ENCODE measurements at places on chromosomes 6 and 20.

- DNase-seq, result no peak
Measured at GRCh38 chr6:75611702-75612375, 10.2 kb downstream of the SENP6 start.

- no peak for DNase-seq
Measured at GRCh38 chr6:143213859-143214376, 153.2 kb downstream of the AIG1 start.

DNA sequence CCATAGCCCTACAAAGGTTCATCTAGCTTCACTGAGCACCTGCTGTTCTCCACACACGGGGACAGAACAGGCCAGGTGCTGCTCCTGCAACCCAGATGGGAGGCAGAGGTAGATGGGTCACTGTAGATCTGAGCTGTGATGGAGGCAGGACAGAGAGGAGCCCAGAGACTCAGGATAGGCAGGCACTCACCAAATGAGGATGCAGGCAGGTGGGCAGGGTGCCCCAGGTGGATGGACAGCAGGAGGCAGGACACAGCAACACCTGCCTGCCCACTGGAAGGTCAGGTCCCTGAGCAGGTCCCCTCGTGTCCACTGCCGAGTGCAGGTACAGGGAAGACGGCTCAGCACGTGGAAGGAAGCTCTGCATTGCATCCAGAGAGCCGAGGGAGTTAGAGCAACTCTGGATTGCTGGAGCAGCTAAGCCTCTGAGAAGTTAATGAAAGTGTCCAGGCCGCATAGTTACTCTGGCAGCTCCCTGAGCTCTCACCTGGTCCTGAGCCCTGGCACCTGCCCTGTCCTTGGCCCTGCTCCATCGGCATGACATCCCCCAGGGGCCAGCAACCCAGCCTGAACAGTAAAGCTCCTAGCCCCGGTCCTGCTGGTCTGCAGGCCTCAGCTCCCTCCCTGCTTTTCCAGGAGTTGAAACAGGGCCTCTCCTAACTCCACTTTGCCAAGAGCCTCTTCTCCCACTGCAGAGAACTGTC lies 4.9 kb upstream of the YTHDF1 start:
- DNase-seq, result no peak

DNA sequence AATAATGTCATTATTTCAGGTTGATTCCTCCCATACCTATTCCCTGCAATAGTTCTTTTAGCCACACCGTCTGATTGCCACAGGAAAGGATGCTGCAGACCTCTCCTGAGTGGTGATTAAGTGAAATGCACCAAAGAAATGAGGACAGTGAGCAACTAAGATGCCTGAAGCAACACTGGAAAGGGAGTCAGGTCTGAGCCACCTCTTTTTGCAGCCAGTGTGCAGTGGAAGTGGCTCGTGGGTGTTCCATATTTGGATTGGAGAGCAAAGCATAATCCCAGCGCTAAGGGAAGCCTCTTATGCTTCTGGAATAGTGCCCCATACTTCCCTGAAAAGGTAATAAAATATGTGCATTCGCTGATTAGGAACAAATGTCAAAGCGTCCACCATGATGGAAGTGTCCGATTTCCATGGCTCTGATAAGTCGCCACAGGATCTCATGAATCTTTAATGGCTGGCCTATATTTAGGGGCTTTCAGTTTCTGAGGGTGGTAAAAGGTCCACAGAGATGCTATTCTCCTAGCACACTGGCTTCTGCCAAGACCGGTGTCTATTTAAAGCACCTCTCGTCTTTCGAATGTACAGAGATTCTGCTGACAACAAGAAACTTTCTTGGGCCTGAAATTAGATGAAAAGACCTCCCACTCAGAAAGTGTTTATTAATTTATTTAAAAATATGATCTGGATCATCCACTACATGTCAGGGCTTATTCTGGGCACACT lies 253.9 kb downstream of the SLC24A3 start:
- DNase-seq, result no peak

- DNase-seq, result peak; percentile 77
Measured at GRCh38 chr20:31849306-31849930, 4.0 kb upstream of the FOXS1 start.

DNA sequence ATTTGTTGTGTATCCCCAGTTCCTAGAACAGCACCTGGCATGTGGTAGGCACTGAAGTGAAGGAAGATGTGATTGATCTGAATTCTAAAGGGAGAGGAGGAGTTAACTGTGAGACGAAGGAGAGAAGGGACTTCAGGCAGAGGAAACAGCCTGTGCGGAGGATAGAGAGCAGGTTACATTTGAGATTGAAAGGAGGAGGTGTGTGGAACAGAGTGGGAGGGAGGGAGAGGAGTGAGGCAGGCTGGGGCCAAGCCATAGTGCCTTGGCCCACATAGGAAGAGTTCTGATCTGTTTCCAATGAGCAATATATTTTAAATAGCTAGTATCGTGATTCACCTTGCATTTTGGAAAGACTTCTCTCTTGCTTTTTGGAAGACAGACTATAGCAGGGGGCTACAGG lies 13.9 kb upstream of the MROH8 start:
- no peak for DNase-seq

DNA sequence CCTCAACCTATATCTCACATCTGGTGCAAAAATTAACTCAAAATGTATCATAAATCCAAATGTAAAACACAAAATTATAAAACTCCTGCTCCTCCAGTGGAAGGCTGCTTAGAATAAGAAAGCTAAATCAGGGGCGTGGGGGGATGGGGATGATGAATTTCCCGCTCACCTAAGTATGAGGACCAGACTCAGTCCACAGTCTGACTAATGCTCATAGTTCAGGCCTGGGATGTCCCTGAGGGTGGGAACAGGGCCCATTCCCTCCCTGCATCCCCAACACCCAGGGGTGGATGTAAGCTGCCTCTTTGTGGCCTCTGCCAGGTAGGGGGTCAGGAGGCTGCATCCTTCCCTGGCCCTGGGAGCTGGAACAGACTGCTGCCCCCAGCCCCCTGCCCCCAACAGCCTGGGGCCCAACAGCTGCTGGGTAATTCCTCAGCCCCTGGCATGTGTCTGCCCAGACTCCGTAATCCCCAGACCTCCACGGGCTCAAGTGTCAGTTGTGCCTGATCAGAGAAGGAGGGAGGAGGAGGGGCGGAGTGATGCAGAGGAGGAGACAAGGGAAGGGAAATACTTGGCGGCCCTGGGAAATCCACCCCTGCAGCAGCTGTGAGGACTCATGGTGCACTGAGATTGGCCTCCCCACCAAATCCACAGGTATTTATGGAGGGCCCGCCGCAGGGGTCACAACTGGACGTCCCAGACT lies 224.5 kb downstream of the PREX1 start:
- DNase-seq, result no peak

DNA sequence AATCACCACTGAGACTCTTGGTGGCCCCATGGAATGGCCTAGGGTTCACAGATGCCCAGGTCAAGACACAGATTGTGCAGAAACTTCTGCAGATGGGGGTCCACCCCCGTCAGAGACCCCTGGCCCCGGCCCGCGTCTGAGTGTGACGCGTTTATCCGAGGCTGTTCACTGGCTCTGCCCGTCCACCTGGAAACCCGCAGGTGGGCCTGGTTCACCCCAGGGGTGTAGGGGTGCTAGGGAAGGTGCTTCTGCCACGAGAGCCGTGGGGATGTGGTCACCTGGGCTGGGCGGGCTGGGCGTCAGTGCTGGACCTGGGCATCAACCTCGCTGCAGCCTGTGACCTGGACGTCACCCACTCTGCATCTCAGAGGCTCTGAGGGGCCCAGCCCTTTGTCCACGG lies 39.5 kb upstream of the GATA5 start:
- no peak for DNase-seq

- DNase-seq, result no peak
Measured at GRCh38 chr6:166588691-166589336, 2.3 kb upstream of the RAMACL start.

DNA sequence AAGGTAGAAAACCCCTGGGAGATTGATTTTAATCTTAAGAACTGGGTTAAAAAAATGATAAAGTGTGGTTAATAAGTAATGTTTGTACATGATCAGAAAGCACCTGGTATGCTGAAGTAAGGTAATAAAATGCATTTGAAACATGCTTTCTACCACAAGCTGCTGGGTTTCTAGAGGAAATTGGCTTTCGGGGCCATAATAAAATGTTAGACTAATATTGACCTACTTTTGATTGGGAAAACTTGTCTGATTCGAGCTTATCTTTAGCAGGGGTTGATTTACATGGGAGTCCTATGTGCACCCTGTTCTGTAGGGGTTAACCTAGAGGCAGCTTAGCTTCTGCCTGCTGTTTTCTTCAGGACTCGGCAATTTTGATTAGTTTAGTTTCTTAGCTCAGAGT lies 50.5 kb downstream of the CRYBG1 start:
- no peak for DNase-seq

GRCh38 chr20:50438986-50439407 lies 71.2 kb upstream of the PTPN1 start:
- DNase-seq, result no peak

DNA sequence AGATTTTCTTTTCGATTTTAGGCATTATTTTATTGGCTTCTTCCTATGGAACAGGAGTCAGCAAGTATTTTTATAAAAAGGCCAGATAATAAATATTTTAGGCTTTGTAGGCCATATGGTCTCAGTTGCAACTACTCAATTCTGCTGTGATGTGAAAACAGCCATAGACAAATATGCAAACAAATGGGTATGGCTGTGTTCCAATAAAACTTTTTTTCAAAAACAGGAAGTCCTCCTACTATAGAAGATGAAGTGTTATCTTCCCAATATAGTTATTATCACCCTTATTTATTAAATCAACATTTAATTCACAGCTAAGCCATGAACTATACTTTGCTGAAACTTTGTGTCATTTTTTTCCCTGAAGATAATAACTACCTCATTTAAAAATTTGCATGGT lies 57.2 kb downstream of the CHD6 start:
- DNase-seq, result no peak

GRCh38 chr6:115765966-115766365 lies 294.7 kb downstream of the FRK start:
- DNase-seq, result no peak

GRCh38 chr20:11671015-11671511 lies 246.6 kb upstream of the BTBD3 start:
- no peak for DNase-seq

- no peak for DNase-seq
Measured at GRCh38 chr20:62339647-62340062, 27.5 kb downstream of the LAMA5 start.

DNA sequence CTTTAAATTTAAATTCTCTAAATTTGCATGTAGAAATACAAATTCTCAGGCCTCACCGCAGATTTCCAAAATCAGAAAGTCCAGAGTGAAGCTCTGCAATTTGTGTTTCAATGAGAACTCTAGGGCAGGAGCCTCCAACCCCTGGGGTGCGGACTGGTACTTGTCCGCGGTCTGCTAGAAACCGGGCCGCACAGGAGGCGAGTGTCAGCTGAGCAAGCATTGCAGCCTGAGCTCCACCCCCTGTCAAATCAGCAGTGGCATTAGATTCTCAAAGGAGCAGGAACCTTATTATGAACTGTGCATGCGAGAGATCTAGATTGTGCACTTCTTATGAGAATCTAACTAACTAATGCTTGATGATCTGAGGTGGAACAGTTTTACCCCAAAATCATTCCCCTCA lies 203.0 kb upstream of the PCSK2 start:
- DNase-seq, result no peak

DNA sequence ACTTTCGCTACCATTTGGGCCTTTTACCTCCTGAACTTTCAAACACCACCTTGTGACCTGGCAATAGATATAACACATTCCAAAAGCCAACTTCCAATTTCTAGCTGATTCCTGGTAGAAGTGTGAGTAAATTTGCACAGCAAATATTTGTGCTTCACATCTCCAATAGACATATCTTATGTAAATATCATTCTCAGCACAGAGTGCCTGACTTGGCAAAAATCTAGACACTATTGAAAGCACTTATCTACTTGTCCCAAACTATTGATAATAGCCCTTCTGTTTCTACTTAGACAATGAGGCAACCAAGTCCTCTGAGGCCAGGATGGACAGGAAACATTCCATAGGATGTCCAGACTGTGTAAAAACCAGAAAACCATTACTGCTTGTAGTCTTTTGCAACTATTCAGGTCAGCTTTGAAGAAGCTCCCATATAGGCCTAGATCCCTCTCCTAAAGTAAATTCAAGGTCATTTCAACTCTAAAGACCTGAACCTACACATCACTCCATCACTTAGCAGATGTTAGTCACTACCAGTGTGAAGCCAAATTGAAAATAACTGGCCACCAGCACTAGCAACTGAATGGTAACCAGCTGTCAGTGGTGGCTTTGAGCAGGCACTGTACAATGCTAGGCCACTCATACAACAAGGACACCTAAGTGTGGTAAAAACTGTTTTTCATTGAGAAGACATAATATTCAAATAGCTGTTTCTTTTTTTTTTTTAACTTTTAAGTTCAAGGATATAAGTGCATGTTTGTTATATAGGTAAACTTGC lies 95.3 kb upstream of the RSPO3 start:
- DNase-seq, result no peak

- no peak for DNase-seq
Measured at GRCh38 chr6:32879691-32880090, 25.7 kb downstream of the PSMB9 start.

- DNase-seq, result no peak
Measured at GRCh38 chr6:70413992-70414494, 735 bp downstream of the FAM135A start.

GRCh38 chr6:135283926-135284325 lies 102.8 kb downstream of the MYB start:
- DNase-seq, result no peak

- DNase-seq, result no peak
Measured at GRCh38 chr6:69038841-69039240, 403.8 kb downstream of the ADGRB3 start.

- no peak for DNase-seq
Measured at GRCh38 chr20:25676164-25676809, 20.4 kb downstream of the ZNF337 start.

DNA sequence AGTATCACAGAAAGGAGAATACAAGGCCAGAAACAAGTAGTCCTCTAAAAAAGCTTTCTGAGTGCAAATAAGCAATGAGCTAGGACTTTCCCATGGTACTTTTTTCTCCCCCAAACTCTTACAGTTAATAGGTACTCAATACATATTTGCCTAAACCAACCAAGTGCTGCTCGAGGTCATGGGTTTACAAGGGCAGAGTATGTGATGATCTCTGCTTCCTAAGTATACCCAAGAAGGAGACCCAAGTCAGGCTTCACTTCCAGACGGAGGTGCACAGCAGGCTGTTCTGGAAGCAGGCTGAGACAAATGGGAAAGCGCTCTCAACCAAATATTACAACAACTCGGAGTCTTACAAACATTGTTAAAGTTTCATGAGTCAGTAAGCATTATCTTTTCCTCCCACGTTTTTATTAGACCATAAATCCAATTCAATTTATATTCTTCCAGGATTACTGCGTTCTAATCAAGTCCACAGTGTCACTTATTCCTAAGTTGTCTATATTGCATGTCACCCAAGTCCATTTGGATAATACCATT lies 8.1 kb downstream of the FYN start:
- DNase-seq, result no peak

All from T47D (cell line).